Stimulated activated CD8-positive, alpha-beta memory T cell treated with anti-CD3 and anti-CD28 coated beads, Interleukin-7, amount 100 ng/mL, for 1 hour (primary cell): ENCODE measurements at places on chromosomes 1 and 21.

GRCh38 chr1:31257213-31257612 lies 17.5 kb upstream of the NKAIN1 start:
- DNase-seq, result no peak

- no peak for DNase-seq
Observed at GRCh38 chr1:183180634-183181056, 5.4 kb upstream of the LAMC2 start.

GRCh38 chr1:2376261-2376741 lies 15.1 kb downstream of the MORN1 start:
- no peak for DNase-seq

GRCh38 chr1:192805832-192806323 lies 3.0 kb upstream of the RGS2 start:
- DNase-seq, result no peak

DNA sequence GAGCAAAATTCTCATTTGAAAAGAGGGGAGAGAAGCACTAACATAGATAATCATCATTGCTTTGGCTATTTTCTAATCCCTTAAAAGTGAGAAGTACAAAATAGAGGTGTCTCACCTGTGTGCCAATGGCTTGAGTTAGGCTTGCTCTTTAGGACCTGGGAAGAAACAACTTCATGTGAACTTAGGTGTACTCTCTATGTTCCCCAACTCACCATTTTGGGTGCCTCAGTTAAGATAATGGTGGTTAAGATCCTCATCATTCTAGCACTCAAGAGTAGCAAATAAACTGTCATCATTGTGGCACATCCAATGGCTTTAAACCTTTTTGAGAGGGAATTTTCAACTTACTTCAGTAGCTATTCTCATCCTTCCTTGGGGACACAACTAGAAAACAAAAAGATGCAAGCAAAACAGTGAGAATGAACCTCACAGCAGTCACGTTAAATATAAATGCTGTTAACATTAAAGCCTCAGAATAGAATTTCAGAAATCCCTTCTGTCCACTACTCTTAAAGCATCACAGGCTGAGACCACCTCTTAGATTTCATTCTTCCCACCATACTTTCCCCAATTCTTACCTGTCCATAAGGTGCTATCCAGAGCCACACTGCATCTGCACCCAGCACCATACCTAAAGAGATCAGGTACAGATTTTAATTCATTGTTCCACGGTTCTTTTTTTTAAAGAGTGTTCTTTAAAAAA lies 1.2 kb downstream of the GAS5 start:
- no peak for DNase-seq

GRCh38 chr1:2027961-2028583 lies 8.9 kb downstream of the GABRD start:
- no peak for DNase-seq

- no peak for DNase-seq
Observed at GRCh38 chr1:216559359-216559758, 136.1 kb upstream of the USH2A start.

GRCh38 chr1:18907021-18907916 lies 4.9 kb upstream of the ALDH4A1 start:
- DNase-seq, result peak; percentile 31

DNA sequence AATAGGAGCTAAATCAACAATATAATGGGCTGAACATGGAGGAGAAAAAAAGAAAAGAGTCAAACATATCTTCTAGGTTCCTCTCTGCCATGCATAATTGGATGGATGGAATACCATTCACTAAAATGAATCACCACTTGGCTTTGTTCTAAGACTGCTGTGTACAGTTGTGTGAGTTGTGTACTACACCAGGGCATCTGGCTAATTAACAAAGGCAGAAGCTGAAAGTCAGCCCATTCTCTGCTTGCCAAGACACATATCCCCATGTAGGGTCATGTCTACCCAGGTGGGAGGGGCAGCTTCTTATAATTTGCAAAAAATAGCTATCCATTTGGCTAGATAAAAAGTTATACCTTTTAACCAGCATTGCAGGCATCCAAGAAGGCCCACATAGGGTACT lies 21.0 kb downstream of the JUN start:
- DNase-seq, result no peak

DNA sequence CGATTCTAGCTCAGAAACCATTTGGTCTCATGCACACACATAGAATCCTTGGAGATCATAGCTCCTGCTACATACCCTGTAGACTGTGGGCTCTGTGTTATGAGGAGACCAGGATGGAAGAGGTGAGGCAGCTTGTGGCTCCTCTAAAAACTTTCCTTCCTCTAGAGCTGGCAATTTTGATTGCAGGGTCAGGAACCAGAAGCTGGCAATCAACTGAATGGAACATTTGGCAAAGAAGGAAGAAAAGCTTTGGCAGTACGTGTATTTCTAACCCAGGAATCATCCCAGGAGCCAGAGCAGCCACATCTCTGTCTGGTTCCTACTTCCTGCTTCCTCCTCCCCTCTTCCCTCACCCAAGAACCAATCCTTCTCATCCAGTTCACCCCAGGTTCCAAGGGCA lies 15.7 kb downstream of the PIK3C2B start:
- DNase-seq, result no peak

DNA sequence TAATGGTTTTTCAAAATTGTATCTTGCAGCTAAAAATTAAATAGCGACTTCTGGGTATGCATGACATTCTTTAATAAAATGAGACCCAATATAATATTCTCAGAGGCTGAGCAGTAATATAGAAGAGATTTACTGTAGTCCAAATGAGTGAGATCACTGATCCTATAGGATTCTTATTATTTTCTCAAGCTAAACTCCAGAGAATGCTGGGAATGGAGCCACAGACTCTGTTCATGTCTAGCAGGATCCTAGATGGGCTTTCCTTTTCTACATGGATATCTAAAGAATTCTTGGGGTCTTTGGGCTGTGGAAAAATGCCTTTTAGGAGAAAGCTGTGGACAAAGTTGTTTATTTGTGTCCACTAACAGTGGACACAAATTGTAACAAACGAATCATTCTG lies 150.7 kb upstream of the ZNF644 start:
- DNase-seq, result no peak

DNA sequence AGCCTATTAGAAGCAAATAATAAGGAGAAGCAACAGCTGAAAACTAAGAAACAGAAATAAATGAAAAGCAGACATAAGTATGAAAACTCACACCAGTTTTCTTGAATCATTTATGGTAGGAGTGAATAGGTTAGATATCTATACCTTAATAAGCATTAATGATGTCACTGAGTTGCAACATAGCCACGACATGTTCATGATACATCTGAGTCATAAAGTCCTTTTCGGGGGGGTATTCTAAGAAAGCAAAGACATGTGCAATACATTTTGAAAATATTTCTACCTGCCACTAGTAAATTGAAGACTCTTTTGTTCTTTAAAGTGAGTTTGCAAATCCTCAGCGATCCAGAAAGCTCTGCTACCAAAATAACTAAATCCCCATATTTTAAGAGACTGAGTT lies 7.2 kb downstream of the CD34 start:
- DNase-seq, result no peak

GRCh38 chr21:39384674-39385298 lies 35.9 kb upstream of the HMGN1 start:
- no peak for DNase-seq

DNA sequence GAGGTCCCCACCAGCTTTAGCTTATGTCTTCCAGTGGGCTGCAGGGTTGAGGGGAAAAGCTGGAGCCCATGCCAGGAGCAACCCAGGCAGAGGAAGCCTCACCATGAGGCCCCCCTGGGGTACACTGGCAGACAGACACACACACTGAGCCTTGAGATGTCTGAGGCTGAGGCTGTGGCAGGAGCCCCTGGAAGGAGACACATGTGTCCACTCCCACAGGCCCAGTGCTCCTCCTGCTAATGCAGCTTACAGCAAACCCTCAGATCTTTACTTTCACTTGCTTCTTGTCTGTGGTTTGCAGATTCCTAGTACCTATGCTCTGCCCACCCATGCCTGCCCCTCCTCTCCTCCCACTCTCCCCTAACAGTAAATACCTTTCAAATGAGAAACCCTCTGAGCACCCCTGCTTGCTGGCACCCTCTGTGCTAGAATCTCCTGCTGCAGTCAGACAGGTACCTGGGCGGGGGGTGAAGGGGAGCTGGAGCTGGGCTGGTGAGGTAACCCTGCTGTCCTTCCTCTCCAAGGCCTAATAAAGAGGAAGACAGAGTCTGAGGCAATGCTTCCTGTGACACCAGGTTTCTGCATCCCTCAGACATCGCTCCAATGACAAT lies 63.4 kb upstream of the NEK2 start:
- no peak for DNase-seq

DNA sequence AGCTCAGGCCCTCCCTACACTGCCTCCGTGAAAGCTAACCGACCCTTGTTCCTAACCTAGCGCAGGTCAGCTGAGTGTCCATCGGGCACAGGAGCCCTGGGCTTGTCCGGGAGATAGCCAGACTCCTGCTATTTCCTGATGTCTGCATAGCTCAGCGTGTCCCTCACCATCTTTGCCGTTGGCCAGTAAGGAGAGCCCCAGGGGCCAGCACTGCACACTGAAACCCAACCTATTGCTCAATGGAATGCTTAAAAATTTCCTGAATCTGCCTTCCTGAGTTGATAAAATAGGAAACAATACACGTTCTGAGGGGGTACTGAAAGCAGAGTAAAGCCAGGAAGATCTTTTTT lies 2.2 kb downstream of the RUNX1 start:
- DNase-seq, result no peak

GRCh38 chr1:200354243-200354642 lies 55.6 kb downstream of the ZNF281 start:
- no peak for DNase-seq

DNA sequence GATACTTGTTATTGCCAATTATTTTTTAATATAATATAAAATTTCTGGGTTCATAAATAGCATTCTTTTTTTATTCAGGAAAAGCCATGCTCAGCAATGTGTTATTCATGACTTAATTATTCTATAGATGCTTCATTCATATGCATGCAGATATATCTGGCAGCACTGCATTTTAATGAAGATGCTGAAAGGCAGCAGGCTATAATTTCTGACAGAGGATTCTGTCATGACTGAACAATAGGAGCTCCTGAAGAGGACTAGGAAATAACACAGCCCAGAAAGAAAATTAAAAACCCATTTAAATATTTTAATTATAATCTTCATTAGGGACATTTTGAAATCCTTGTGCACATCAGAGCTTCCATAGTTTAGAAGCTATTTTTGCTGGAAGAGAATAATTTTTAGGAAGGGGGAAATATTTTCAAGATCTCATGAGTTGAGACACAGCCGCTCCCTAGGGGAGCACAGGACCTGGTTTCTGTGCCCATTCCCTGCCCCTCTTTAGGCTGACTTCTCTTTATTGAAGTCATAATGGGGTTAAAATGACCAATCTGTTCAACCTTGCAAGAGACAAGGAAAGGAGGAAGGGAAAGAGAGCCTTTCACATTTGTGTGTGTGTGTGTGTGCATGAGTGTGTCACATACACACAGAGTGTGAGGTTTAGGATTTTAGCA lies 83.9 kb downstream of the RPE65 start:
- no peak for DNase-seq

DNA sequence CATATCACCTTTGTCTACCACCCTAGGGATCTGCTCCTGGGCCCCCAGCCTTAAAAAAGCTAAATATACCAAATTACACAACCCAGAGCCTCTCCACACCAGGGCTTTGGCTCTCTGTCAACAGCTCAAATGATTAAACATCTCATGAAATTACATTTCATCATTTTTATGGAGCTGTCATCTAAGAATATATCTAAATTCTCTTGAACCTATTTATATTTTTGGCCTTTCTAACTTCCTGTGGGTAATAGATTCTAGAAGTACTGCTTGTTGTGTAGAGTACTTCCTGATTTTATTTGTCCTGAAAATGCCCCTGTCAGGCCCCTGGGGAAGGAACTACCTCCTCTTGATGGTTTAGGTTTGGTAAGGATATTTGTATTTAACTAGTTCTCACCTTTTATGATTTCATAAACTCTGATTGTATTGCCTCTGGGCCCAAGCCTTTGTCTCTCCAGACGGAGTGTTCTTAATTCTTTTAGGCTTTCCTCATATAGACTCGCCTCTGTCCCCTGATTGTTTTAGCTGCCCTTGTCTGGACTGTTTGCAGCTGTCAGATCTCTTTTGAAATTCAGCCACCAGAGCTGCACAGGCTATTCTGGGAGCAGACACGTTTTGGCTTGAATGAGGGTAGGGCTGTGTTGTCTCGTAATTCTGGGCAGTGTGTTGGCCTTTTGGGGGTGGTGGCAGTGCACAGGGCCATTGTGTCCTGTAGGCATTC lies 16.6 kb downstream of the MYOG start:
- no peak for DNase-seq

GRCh38 chr1:210440081-210440480 lies 111.4 kb downstream of the HHAT start:
- no peak for DNase-seq

DNA sequence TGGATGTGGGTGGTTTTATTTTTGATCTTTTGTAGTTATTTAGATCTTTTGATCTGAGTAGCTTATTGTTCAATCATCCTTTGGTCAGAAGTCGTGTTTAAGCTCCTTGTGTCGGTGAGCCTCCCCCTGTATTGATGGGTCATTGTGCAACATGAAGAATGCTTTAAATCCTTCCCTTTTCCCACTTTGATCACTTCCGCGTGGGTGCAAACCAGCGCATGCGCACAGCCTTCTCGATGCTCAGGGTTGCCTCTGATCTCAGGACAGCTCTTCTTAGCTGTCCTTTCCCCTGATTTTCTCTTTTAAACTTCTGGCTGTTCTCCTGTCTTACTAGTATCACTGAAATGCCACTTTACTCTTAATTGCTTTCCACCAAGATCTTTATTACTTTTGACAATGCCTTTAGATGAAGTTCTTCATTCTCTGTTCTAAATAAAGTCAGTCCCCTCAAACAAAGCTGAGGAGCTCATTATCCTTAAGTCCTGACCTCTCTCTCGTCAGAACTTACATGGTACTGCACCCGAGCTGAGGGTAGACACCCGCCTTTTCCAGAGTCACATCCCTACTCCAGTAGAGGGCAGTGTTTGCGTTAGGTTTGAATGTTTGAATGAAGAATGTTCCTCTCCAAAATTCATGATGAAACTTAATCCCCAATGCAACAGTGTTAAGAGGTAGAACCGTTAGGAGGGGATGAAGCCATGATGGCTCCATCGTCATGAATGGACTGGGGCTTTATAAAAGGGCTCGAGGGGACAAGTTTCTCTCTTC lies 547.9 kb upstream of the TMPRSS15 start:
- DNase-seq, result no peak

GRCh38 chr1:77227381-77227780 lies 8.2 kb upstream of the PIGK start:
- no peak for DNase-seq

DNA sequence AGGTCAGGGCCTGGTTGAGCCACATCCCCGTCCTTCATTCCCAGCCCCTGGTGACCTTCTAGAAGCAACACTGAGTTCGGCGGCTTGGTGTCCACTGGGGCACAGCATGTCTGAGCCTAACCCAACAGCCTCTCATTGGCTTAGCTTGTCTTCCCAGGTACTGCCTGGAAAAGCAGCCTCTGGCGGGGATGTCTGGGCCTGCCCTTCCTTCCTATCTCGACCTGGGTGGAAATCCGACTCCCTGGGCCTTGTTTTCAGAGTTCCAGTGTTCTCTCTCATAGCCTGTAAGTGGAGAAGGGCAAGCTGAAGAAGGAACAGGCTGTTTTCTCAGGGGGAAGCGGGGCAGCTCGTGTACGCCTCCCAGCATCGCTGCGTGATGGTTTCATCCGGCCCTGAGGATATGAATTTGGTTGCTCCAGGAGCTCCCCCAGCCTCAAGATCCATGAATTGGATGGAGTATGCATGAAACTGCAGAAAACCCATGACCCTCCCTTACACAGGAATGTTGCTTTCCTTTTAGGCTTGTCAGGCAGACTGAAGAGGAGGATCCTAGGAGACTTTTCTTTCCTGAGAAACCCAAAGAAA lies 116.5 kb upstream of the IRF2BP2 start:
- DNase-seq, result no peak

GRCh38 chr1:220895412-220895946 lies 16.2 kb downstream of the HLX start:
- DNase-seq, result no peak
